ENCODE measurements at places on chromosomes 16 and 17.

GRCh38 chr16:87808108-87808507 lies 42.3 kb upstream of the KLHDC4 start:
- no peak for DNase-seq

- no peak for DNase-seq
Observed at GRCh38 chr16:55492756-55493380, 13.9 kb downstream of the MMP2 start.

- DNase-seq, result no peak
Observed at GRCh38 chr16:82945420-82946101, 318.8 kb downstream of the CDH13 start.

GRCh38 chr16:77540646-77541045 lies 105.8 kb upstream of the ADAMTS18 start:
- DNase-seq, result no peak

All from psoas muscle (tissue), 8 donors.